Hepatocyte (in vitro differentiated cells): ENCODE measurements at places on chromosomes 1 and 21. TPM values are rescaled to one million over a fixed set of nuclear protein-coding genes. Genes with fewer than 3 reads are reported as not detected.

DNA sequence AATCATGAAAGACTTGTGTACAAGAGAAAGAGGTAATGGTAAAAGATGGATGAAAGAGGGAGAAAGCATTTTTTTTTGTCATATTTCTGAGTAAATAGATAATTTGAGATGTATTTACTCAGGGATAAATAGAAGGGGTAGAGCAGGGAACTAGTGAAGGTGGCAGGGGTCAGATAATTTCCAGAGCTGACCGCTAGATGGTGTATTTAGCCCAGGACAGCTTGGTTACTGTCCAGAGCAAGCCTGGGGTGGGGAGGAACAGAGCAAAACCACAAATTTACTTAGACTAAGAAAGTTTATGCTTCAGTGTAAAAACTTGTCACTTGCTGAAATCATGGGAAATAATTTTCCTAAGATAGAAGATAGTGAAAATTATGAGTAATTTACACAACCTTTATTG lies 91.5 kb downstream of the XCL2 start:
- DNase-seq: no peak

GRCh38 chr1:226401355-226402303 lies 6.3 kb downstream of the PARP1 start:
- DNase-seq: no peak

GRCh38 chr21:43662286-43662685 lies 2.9 kb downstream of the RRP1B start:
- DNase-seq: no peak

Gene LRRIQ3
- not detected in 2 replicates for polyA plus RNA-seq

Gene FTCD
- 60.9 and 76.8 TPM in 2 replicates for polyA plus RNA-seq

Gene GSTM5
- 1.2 and 1.6 TPM in 2 replicates for polyA plus RNA-seq
